OCI-M1 (cell line): ENCODE measurements at places on chromosomes 13 and 19.

DNA sequence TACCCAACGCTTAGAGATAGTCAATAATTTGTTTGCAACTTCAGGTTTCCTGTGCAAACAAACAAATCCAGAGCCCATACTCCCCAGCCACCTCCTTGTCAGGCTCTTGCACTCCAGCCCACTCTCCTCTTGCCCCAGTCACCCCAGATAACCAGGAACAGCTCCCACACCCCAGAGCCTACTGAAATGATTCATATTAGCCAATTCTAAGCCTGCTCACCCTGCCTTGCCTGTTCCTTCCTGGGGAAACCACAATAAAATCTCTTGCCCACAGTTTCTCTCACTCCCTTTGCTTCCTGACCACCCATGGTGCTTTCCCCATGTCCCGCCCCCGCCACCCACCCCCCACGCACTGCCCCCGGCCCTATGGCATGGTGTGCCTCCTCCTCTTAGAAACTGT lies 3.8 kb upstream of the ACTL9 start:
- DNase-seq, result peak; percentile 91

DNA sequence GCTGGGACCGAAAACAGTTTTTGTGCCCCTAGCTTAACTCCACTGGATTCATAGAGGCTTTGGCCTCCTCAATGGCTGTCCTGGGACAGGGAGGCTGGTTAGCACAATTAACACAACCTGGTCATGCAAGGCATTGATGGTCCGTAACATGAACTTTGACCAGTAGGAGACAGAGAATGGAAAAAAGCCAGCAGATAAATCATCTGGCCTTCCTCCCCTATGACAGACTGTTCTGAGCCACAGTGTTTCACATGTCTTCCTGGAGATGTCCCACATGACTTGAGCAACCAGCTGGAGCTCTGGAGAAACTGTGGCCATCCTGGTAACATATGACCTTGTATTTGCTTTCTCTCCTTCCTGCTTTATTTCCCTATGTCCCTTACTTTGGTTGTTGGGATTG lies 244.2 kb downstream of the UQCRFS1 start:
- no peak for DNase-seq

GRCh38 chr13:45137526-45137925 lies 17.2 kb downstream of the GTF2F2 start:
- peak; percentile 50 for DNase-seq

DNA sequence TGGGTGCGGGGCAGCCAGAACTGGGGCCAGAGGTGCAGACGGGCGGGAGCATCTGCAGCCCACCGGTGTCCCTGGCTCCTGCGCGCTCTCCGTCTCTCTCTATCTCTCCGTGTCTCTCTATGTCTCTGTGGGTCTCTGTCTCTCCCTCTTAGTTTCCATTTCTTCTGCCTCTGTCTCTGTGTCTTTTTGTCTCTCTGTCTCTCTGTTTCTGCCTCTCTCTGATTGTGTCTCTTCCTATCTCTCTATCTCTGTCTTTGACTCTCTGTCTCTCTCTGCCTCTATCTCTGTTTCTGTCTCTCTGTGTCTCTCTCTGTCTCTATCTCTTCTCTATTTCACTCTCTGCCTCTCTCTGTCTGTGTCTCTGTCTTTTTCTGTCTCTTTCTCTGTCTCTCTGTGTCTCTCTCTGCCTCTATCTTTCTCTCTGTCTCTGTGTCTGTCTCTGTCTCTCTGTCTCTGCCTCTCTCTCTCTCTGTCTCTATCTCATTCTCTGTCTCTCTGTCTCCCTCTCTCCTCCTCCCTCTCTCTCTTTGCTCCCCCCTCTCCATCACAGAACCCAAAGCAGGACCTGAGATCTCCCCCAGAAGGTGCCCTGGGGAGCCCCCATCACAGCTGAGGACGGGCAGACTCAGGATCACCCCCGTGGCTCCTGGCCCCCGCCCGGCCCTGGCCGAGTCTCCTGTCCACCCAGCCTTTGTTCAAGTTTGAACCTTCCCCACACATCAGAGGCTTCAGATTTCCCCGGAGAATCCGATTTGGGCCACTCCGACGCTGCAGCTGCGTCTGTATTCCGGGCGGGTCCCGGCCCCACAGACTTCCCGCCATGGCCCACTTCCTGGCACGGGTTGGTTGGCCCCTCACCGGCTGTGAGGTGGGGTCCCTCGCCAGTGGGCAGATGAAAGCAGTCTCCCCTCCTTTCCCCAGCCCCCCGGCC lies 48.6 kb upstream of the TCF3 start:
- no peak for DNase-seq

DNA sequence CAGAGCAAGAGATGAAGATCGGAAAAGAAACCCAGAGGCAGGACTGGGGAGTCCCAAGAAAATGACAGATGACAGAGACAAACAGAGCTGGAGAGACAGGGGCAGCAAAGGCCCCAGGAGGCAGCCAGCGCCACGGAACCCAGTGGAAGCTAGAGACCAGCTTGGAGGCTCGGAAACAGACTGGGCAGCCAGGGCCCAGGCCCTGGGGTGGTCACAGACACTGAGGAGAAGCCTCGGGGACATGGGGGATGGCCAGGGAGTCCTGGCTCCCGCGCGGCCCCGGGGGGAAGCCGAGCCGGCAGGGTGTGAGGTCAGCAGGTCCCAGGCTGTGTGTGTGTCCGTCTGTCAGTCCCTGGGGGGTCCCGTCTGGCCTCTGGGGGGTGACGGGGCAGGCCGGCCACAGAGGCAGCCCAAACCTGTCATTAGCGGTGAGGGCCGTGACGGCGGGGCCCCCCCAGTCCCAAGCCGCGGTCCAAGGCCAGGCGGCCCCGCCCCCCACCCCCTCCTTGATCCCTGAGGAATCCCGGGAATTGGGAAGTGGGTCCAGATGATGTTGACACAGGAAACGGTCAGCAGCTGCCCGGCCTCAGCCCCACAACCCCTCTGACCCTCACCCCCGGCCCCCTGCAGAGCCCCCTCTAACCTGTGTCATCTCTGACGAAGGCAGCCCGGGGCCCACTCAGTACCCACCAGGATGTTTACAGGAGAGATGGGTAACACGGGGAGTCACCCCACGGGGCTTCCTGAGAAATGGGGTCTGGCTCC lies 2.5 kb upstream of the TMEM190 start:
- no peak for DNase-seq

- DNase-seq, result no peak
These were observed 135.2 kb downstream of the PCDH9 start for GRCh38 chr13:67094952-67095351.

- DNase-seq, result no peak
These were observed 1.0 kb upstream of the PCDH8 start for GRCh38 chr13:52849291-52850071.

GRCh38 chr13:113090806-113091205 lies 14.8 kb upstream of the F7 start:
- DNase-seq, result no peak

GRCh38 chr13:113860051-113860664 lies 3.7 kb downstream of the GAS6 start:
- DNase-seq, result no peak

- DNase-seq, result peak; percentile 85
These were observed 32.7 kb upstream of the GPR183 start for GRCh38 chr13:99339736-99340397.

- DNase-seq, result no peak
These were observed 16.0 kb downstream of the FGF9 start for GRCh38 chr13:21686751-21687391.

GRCh38 chr13:98504029-98504351 lies 72.9 kb downstream of the STK24 start:
- DNase-seq, result no peak

- no peak for DNase-seq
These were observed 10.4 kb downstream of the ZNF93 start for GRCh38 chr19:19911150-19911549.

- DNase-seq, result no peak
These were observed 47.5 kb downstream of the ZNF536 start for GRCh38 chr19:30419568-30420180.

GRCh38 chr13:53052675-53053074 lies 24.1 kb downstream of the OLFM4 start:
- no peak for DNase-seq

GRCh38 chr19:31181535-31181934 lies 167.7 kb downstream of the TSHZ3 start:
- no peak for DNase-seq

- no peak for DNase-seq
These were observed 151.5 kb upstream of the RXFP2 start for GRCh38 chr13:31587698-31588266.

DNA sequence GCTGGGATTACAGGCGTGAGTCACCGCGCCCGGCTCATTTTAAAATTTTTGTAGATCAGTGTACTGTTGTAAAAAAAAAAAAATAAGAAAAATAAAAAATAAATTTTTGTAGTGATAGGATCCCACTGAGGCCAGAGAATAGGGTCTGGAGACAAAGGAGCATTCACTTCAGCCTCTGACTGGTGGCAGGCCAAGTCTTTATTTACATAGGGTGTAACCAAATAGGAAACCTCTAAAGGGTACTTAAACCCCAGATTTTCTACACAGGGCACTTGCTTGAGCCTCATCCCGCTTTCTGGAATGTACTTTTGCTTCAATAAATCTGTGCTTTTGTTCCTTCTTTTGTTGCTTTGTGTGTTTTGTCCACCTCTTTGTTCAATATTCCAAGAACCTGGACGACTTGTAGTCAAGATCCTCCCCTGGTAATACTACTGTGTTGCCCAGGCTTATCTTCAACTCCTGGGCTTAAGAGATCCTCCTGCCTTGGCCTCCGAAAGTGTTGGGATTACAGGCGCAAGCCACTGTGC lies 2.1 kb upstream of the PDCD2L start:
- DNase-seq, result no peak

DNA sequence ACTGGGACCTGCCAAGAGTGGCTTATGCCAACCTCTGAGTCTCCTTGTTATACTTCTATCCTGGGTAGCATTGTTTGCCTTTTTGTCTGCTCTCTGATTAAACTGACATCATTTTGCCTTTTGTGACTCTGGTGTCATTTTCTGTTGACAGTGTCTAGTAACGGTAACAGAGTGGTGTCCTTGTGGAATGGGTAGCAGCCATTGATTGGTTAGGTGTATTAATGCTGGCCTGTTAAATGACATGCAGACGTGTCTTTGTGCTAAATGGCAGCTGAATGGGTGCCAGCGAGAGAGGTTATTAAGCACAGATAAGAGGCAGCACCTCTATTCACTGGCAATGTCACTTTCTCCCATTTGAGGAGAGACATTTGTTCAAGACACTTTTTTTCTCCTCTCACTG lies 1289.4 kb downstream of the PCDH9 start:
- no peak for DNase-seq

DNA sequence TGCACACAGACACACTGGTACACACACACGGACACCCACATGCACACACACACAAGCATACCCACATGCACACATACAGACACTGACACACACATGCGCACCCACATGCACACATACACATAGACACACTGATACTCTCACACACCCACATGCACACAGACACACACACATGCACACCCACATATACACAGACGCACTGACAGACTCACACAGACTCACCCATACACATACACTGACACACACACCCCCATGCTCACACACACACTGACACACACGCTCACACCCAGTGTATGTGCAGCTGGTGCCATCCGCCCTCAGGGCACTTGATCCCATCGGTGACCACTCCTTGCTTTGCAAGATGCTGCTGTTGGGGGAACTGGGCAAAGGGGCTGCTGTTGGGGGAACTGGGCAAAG lies 9.7 kb upstream of the RASA3 start:
- DNase-seq, result no peak

DNA sequence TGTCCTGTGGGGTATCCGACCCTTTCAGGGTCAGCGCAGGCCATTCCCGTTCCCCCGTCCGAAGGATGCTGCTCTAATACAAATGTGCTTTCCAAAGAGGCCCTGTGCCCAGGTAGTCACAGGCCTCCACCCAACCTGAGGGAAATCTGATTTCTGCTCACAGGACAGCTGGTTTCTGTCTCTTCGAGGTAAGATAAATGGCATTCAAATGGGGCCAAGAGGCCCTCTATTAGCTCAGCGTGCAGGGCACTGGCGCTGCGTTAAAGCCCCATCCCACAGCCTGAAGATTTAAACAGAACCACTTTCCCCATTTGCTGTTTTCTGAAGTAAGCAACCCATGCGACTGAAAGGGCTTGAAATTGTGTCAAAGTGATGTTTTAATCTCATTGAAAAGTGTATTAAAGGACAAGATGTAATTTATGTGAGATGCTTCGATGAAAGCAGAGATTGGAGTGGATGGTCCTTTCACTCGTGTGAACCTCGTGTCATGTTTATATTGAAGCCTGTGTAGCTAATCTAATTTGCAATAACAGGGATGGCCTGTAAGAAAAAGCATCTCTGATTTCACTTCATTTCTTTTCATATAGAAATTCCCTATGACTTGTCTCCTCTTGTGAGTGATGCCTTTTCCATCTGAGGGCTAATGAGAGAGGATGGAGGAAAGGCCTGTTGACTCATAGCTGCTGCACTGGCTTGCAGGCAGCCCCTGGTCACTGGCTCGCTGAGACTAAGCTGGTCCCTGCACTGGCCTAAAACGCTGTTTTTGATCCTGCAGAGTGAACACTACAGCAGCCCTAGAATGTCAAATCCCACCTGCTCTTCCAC lies 7.3 kb upstream of the SOX1 start:
- DNase-seq, result no peak

DNA sequence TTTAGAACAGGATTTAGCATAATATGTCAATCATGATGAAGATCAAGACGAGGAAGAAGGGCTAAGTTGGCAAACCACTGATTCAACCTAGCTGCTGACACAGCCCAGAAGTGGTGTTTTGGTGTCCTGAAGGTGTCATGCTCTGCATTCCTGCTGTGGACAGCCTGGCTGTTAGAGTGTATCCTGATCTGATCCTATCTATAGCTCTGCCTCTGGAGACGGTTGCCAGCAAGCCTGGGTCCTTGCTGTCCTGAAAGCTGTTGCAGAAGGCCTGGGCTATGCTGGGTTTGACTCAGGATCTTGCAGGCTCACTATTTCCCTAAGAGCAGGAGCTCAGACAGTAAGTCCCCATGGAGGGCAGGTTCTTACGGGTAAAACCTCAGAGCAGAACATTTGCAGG lies 416.4 kb downstream of the TSHZ3 start:
- no peak for DNase-seq

DNA sequence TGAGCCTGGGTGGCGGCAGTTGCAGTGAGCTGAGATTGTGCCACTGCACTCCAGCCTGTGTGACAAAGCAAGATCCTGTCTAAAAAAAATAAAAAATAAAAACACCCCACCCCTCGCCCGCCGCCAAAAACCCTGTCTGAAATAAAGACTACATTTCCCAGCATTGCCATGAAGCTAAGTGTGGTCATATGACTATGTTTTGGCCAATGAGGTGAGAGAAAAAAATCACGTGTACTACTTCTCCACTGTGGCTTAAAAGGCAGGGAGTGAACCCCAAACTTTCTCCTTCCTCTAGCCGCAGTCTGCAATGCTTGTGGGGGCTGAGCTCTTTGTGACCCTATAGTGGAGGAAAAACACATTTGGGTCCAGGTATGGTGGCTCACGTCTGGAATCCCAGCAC lies 54.9 kb downstream of the COLGALT1 start:
- peak; percentile 29 for DNase-seq

DNA sequence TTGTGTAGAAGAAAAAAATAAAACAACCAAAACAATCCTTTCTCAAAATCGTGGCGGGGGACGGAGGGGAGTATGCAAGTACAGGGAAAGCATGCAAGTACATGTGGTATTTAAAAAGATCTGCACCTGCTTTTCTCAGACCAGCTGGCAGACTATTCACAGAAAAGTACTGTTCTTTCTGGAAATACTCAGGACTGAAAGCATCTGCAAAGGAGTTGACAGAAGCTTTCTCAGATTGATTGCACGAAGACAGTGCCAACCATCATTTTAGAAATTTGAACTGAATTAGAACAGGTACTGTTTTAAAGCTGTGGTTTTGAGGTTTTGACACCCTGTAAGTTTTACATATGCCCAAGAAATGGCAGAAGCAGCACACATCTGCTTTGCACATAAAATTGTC lies 19.8 kb upstream of the PCDH8 start:
- DNase-seq, result no peak
